ENCODE measurements at places on chromosomes 3 and 15.

DNA sequence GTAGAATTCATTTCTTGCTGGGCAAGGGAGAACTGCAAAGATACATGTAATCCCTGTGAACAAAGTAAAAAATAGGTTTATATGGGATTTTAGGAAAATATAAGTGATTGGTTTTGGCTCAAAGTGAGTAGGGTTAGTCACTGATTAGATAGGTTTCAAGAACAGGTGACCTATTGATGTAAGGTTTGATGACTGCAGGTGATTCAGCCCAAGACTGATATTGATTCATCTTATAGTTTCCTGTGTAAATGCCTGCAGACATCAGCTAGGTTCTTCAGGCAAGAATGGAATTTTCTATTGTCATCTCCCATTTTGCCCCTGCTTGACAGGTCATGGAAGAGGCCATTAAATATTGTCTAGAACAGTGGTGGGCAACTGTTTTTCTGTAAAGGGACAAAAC is 23.9 kb upstream of the ARID3B start:
- H3K27me3 ChIP-seq, result no peaks in the 10 kb centered on the region
- no peaks in the 10 kb centered on the region for H3K4me1 ChIP-seq
- H3K4me3 ChIP-seq, result no peak overlapping the region
- H3K27ac ChIP-seq, result no peak overlapping the region

DNA sequence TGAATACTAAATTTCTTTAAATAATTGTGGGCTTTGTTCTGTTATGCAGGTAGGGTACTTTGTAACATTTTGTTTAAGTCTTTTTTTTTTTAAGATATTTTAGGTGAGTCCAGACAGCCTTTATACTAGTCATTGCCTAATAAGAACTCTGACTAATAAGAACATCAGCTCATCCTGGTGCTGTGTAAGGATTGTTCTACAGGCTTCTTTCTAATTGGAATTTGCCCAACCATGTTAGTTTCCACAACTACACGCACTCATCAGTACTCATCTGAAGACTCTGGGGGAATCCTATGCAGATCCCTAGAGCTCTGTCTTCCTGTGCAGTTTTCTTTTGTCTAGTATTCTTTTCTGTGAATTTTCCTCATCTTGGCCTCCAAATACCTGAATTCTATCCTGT is 741.8 kb downstream of the IGSF11 start:
- H3K27me3 ChIP-seq, result no peaks in the 10 kb centered on the region
- no peak overlapping the region for H3K27ac ChIP-seq
- H3K4me1 ChIP-seq, result no peaks in the 10 kb centered on the region
- H3K4me3 ChIP-seq, result no peak overlapping the region
- DNase-seq, result no peak

DNA sequence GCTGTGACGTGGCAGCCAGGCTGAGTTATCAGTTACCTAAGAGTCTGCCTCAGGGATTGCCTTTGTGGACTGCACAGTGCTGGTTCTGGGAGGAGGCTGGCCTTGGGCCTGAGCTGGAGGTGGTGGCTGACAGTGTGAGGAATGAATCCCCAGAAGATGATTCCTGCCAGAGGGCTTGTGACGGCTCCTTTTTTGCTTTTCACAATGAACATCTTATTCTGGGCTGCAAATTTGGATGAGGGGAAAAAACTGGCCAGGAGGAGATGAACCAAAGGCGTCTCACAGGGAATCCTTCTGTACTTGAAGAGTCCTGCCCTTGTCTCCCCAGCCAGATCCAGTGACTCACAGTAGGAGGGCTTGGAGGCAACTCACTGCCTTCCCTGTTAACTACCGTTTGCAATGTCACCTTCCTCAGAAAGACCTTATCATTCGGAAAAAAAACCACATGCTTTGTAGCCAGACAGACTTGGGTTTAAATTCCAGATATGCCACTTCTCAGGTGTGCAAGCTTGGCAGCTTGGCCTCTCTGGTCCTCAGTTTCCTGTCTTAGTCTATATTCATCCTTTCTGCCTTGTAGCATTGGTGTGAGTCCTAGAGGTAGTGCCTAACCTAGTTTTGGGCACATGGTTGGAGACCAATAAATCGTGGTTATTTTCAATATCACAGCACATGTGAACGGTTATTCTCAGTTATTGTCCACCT is 19.1 kb downstream of the ST6GAL1 start:
- H3K4me3 ChIP-seq, result no peak overlapping the region
- no peak overlapping the region for H3K27ac ChIP-seq
- no peaks in the 10 kb centered on the region for H3K4me1 ChIP-seq

DNA sequence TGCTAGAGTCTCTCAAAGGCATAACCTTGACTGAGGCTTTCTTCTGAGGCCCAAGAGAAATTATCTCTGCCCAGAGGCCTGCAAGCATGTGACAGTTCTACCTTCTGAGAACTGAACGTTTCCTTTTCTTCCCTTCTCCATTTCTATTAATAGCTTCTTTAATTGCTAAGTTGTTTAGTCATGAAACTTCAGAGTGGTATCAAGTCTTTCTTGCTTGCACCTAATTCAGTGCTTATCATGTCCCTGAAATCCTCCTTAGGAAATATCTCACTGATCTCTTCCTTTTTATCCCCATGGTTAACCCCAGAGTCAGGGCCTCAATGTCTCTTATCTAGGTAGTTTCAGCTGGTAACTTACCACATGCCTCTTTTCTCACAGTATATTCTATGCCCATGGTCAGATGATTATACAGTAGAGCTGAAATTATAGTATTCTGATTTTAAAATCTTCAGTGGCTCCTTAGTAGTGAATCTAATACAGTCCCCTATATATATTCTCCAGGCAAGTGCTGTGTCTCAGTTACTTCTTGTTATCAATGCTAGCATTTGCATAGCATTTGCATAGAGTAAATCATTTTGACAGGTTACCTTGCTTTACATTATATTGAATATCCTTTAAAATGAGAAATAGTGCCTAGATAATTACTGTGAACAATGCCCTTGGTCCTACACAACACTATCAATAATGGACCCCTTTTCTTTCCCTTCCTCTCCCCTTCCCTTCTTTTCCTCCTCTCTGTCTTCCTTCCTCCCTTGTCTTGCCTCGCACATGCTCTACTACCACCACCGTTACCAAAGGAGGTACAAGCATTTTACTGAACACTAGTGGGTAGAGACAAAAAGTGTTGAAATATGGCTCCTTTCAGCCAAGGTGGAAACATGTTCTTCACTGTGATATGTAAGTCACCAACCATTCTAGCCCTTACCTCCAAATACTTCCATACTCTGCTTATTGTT is 33.0 kb downstream of the KBTBD8 start:
- DNase-seq, result no peak
- no peak overlapping the region for H3K27ac ChIP-seq
- no peak overlapping the region for H3K4me3 ChIP-seq
- no peaks in the 10 kb centered on the region for H3K36me3 ChIP-seq
- no peaks in the 10 kb centered on the region for H3K27me3 ChIP-seq
- H3K4me1 ChIP-seq, result no peaks in the 10 kb centered on the region

DNA sequence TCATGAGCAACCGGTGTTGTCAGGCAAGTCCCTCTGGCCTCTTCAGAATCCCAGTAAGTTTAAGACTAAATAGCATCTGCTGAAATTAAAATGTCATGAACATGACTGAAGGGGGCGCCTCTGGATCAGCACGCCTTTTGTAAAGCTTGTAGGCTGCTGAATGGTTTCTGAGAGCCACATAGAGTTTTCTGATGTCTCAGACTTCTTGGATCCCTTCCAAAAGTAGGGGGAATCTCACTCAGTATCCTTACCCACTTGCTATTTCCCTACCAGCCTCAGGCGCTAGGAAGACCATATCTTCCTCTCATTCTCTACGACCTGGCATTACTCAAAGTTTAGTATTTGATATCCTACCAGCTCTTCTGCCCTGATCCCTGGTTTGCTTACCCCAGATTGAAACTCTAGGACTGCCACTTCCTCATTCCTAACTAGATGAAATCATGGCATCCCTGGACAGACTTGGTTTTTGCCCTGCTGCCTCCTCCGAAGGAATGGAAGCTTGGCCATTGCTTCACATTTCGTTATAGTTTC is 62.7 kb upstream of the CD47 start:
- no peaks in the 10 kb centered on the region for H3K4me1 ChIP-seq
- no peaks in the 10 kb centered on the region for H3K27me3 ChIP-seq
- no peak overlapping the region for H3K4me3 ChIP-seq
- DNase-seq, result no peak
- no peaks in the 10 kb centered on the region for H3K36me3 ChIP-seq

DNA sequence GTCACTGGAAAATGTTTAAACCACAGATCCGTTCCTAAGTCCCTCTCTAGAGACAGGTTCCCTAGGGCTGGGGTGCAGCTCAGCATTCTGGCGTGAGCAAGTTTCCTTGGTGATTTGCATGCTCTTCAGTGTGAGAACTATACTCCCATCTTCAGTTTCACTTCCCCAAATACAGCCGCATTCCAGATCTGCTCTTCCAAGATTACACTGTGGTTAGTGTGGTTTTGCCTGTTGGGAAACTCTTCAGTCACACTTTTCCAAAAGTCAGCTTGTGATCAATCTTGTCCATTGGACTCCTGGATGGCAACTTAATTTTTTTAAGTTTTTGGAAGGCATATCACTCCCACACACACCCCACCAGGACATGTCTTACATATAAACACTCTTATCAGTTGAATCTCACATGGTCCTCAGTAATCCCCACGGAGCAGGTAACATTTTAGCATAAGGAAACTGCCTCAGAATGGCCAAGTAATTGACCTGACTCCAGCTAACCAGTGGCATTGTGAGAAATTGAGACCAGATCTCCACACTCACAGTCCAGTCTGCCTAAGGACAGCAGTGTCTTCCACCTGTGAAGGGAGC is 33.5 kb upstream of the PTPN23 start:
- no peaks in the 10 kb centered on the region for H3K27me3 ChIP-seq
- H3K4me1 ChIP-seq, result no peaks in the 10 kb centered on the region
- no peaks in the 10 kb centered on the region for H3K36me3 ChIP-seq
- no peak overlapping the region for H3K27ac ChIP-seq
- H3K4me3 ChIP-seq, result no peak overlapping the region

- H3K27ac ChIP-seq, result no peak overlapping the region
- no peaks in the 10 kb centered on the region for H3K27me3 ChIP-seq
- DNase-seq, result no peak
- no peaks in the 10 kb centered on the region for H3K4me1 ChIP-seq
- H3K4me3 ChIP-seq, result no peak overlapping the region
These were observed 1072.7 kb downstream of the OTOL1 start for GRCh38 chr3:162569314-162569713.

DNA sequence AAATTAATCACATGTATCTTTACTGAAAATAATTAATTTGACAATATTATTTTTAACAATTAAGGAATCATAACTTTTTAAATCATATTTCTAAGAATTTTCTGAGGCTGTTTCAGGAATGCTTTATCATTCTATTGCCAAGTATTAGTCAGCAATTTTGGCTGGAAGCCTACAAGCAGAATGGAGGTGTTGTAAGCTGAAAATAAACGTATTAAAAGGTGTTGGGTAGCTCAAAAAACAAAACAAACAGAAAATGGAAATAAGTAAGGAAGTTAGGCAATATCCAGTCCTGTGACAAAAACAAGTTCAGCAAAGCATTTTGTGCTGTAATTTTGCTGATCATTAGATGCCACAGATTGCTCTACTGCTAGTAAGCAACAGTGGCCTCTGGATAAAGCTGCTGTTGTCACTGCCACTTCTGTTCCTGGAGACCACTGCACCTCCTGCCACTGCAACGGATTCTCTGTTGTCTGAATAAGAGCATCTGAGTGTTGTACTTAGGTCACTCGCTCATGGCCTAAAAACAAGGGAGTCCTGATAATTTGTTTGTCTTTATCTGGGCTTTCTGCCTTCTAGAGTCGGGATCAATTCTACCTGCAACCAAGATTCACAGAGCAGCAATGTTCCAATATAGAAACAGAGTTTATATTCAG is 63.5 kb upstream of the SLITRK3 start:
- H3K4me3 ChIP-seq, result no peak overlapping the region
- no peaks in the 10 kb centered on the region for H3K36me3 ChIP-seq
- no peaks in the 10 kb centered on the region for H3K4me1 ChIP-seq
- H3K27me3 ChIP-seq, result no peaks in the 10 kb centered on the region
- DNase-seq, result no peak

DNA sequence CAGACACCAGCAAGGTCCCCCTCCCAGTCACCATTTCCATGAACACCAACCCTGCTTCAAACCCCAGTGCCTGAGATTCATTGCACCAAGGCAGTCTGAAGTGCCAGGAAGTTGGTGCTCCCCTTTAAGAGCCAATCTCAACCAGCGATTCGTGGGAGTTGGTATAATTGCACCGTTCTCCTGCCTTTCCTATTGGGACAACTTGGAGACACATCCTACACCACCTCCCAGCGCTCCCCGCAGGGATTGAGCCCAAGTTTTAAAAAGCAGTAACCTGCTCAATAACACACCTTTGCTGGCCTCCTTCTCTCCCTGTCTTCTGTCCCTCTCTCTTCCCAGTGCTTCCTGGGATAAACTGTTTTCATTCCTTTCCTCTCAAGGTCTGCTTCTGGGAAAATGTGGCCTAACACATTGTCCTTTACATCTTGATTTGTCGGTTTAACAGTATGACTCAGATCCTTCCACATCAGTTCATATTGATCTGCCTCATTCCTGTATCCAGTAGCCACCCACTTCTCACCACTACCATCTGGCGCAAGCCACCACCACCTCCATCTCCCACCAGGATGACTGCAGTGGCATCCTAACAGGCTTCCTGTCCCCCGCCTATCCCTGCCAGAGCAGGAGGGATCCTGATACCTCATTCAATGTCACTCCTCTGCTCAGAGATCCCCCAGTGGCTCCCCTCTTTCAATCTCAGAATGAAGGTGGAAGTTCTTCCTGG is 37.8 kb upstream of the HRH1 start:
- no peaks in the 10 kb centered on the region for H3K36me3 ChIP-seq
- H3K4me3 ChIP-seq, result no peak overlapping the region
- DNase-seq, result no peak
- H3K4me1 ChIP-seq, result no peaks in the 10 kb centered on the region
- H3K27me3 ChIP-seq, result no peaks in the 10 kb centered on the region
- H3K27ac ChIP-seq, result no peak overlapping the region

- H3K27me3 ChIP-seq, result no peaks in the 10 kb centered on the region
- no peaks in the 10 kb centered on the region for H3K4me1 ChIP-seq
- no peak overlapping the region for H3K4me3 ChIP-seq
- DNase-seq, result no peak
- no peaks in the 10 kb centered on the region for H3K36me3 ChIP-seq
These were observed 375.6 kb downstream of the CTNNB1 start for GRCh38 chr3:41574900-41575299.

- no peak for DNase-seq
- H3K4me1 ChIP-seq, result no peaks in the 10 kb centered on the region
- no peaks in the 10 kb centered on the region for H3K27me3 ChIP-seq
- H3K27ac ChIP-seq, result no peak overlapping the region
These were observed 6.4 kb upstream of the FMN1 start for GRCh38 chr15:33200903-33201302.

GRCh38 chr3:180828723-180829408 is 83.6 kb upstream of the FXR1 start:
- no peak overlapping the region for H3K4me3 ChIP-seq
- no peak overlapping the region for H3K27ac ChIP-seq
- DNase-seq, result no peak
- no peaks in the 10 kb centered on the region for H3K36me3 ChIP-seq

GRCh38 chr15:40843885-40844695 is at the start of gene SPINT1:
Gene SPINT1 (plus strand): TSS chr15:40844048. CDS start chr15:40844555, 507 bp downstream.
- no peak within 1 kb of the TSS for H3K4me3 ChIP-seq
- no peak for DNase-seq
- H3K27me3 ChIP-seq, result no peaks in the 10 kb centered on the region
- no peaks in the 10 kb centered on the region for H3K36me3 ChIP-seq
- H3K4me1 ChIP-seq, result peaks cover 11% of the 10 kb centered on the region

GRCh38 chr3:141020143-141020830 is 30.9 kb upstream of the SPSB4 start:
- H3K36me3 ChIP-seq, result no peaks in the 10 kb centered on the region
- H3K4me1 ChIP-seq, result no peaks in the 10 kb centered on the region
- H3K27me3 ChIP-seq, result no peaks in the 10 kb centered on the region
- no peak for DNase-seq

Measured in uterus (tissue), 4 donors.